ENCODE measurements at places on chromosomes 5 and 9.

GRCh38 chr9:101387871-101388506, 3.2 kb upstream of the BAAT start:
- peak; percentile 16 for DNase-seq

DNA sequence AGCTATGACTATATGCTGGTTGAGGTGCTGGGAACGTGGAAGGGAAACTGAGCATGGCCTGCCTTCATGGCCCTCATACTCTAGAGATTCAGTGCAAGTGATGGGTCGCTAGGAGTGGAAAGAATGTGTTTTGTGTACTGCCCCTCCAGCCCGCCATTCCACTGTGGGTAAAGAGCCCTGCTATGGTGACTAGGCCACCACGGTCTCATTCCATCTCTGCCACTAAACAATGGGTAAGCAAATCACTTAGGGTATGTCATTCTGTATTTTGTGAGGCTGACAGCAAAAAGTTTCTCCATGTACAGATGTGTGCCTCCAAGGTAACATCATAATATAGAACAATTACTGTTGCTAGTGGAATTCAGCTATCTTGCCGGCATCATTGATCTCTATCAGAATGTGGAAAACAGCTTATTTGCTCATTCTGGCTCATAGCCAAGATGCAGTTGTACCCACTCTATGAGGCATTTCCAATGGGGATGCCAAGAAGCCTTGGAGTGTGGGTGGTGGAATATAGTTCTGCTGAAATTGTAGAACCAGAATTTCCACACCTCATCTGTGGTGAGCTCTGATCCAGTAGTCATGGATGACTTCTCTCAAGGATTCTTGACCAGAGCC, 12.5 kb downstream of the SMARCA2 start:
- no peak for DNase-seq

DNA sequence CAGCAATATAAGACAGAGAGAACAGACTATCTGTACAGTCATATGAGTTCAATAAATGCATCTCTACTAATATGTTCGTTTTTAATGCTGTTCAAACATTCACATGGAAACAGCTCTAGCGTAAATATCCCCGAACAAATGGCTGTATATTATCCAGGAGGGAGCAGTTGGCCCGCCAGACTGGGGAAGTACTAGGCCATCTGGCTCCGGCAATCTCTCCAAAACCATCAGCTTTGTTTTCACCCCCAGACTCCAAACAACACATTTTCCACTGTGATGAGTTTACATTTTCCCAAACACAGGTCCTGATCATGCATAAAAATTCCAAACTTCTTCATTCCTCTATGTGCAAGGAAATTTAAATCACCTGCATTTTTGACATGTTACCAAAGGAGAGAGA, 8.7 kb downstream of the EBF1 start:
- no peak for DNase-seq

GRCh38 chr5:157026789-157027424, 32.0 kb downstream of the HAVCR1 start:
- DNase-seq, result no peak

GRCh38 chr5:173962436-173962972, 26.5 kb upstream of the C5orf47 start:
- DNase-seq, result no peak

- no peak for DNase-seq
These were observed 15.4 kb downstream of the ROR2 start for GRCh38 chr9:91934654-91935053.

DNA sequence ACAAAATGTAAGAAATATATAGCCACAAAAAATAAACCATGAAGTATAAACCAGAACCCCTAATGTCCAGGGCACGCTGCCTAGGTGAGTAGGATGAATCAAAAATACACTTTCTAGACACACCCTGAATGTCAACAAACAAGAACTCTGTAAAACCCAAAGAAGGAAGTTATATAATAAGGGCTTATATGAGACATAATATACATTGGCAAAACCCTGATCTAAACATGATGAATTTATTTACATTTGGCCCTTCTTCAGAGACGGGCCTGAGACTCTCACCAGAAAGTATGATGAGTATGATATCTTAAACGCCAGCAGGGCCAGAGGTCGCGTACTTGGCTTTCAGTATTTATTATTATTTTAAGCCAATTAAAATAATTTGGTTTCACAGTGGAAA, 125.1 kb upstream of the FST start:
- no peak for DNase-seq

DNA sequence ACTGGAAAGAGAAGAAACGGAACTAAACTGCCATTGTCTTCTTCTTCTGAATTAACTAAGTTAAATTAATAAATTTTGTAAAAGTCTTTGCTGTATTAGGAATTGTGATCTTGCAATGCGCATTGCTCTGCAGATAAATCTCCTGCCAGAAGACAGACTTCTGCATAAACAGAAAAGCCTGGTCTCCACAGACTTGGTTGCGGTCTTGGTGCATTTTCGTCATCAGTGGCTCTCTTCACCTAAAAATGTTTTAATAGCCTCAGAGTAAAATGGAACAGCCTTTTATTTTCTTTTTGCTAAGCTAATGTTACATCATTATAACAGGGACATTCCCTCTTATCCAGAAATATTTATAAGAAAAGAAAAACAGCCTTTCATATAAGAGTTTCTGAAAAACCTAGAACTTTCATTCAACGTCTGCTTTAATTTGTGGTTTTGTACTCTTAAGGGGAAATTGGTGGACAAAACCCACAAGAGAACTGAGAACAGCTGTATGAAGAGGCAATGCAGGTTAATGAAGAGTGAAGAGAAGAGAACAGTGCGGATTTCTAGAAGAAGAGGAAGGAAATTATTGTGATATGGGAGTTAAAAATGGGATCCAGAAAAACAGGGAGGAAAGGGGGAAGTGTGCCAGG, 10.1 kb downstream of the IFNA5 start:
- no peak for DNase-seq

- DNase-seq, result no peak
These were observed 215.2 kb upstream of the ELAVL2 start for GRCh38 chr9:24041160-24041690.

DNA sequence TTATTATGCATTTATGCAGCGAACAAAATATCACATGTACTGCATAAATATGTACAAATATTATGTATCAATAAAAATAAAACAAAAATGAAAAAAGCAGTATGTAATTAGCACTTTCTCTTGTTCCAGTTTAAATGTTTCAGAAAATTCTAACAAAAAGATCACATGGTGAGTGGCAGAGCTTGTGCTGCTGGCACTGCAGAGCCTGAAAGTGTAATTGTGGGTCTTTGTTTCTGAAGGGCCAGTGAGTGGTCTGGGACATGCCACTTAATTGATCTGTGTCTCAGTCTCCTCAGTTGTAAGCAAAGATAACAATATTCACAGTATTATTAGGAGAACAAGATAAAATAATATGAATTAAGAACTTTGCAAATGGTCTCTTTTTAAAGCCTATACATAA, 39.5 kb upstream of the RAI14 start:
- no peak for DNase-seq

DNA sequence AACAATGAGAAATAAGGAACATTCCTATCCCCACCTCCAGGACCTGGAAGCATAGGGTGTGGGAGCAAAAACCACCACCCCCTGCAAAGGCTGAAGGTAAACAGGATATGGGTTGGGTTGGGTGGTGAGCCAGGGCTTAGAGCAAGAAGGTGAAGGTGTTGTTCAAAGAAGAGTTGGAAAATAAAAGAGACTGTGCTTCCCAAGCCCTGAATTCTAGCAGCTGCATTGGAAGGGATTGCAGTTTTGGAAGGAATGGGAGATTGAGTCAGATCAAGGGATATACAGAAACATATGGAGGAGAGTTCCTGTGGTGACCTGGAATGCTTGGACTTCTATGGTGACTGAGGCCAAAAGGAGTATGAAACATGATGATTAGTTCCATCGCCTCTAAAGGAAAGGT, 24.7 kb upstream of the MTAP start:
- no peak for DNase-seq

GRCh38 chr5:122785294-122785693, 10.4 kb downstream of the SNX2 start:
- no peak for DNase-seq

- DNase-seq, result no peak
These were observed 29.0 kb upstream of the C9orf72 start for GRCh38 chr9:27602142-27602861.

DNA sequence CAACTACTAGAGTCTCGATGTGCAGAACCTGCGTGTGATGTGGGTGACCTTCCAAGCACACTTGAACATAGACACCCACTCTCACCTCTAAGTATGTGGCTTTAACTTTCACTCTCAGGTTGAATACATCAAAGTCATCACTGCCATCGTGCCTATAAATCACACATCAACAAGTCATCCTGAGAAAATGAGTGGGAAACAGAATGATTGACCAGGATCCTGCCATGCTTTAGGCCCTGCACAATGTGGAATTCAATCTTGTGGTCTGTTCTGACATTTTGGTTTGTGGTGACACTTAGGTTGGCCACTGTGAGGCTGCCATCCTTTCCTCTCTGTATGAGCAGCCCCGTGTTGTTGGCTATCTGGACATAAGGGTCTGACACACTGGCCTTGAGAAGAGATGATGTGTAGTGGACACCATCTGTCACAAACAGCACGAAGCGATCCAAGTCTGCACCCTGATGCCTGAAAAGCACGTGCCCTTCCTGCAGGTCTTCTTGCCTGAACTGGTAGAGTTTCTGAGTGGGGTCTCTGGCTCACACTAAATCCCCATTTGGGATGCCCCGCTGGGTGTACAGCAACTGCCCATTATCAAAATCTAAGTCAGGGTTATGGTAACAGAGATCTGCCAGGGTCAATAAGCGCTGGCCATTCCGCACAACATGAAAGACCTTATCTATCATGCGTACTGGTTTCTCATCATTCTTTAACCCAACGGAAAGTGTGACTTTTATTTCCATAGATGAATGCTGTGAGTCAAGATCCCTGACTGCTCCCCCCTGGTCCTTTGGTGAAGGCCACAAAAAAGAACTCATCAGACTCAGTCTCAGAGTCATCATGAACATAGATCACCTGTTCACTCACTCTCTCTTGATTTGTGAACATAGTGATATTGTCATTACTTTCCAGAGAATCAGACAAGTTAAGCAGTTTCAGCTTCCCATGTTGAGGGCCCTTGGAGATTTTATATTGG, 116.6 kb downstream of the ESM1 start:
- no peak for DNase-seq

DNA sequence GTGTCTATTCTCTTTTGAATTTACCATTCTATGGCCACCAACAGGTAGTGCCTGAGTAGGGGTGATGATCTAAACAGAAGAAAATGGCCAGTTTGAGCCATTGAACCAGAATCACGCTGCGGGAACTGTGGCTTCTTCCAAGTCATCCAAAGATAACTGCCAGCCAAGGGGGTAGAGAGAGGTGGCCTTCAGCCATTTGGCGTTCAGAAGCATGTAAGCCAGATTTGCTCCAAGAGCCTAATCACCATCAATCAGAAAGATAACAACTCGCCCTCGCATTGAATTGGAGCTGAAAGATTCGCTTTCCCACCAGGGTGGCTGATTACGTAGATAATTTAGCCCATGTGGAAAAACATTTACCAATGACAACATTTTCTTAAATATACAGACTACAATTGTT, 1302.7 kb upstream of the DMAC1 start:
- no peak for DNase-seq

DNA sequence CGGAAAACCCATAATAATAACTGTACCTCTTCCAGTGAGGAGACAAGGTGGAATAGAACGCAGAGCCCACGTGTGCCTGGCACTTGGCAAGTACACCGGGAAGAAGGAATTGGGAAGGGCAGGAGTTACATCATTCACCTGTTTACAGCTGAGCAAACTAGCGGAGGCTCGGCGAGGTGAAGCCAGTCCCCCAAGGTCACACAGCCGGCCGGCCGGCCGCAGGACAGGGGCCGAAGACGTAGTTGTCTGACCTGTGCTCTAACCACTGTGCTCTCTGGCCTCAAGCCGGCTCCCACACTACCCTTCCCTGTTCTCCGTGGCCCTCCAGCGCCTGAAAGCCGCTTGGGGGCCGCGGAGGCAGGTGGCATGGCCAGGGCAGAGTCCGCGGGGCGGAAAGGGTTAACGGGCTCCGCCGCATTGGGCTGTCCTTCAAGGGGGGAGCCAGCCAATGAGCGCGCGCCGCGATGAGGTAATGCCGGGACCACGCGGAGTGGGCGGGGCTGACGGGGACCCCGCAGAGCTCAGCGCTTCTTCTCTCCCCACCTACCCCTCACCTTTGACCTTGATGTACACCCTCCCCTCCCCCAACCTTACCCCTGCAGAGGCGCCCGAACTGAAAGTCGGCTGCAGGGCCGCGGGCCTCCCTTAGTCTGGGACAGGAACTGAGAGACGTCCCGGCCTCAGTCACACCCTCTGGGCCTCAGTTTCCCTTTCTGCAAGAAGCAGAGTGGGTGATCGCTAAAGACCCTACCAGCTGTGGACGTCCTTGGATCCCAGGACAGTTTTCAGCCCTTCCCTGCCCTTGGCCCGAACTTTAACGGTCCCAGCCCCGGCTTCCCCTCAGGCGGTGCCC, 125.1 kb downstream of the C9orf50 start:
- no peak for DNase-seq

- DNase-seq, result no peak
These were observed 156.5 kb downstream of the PAPPA start for GRCh38 chr9:116309900-116310611.

DNA sequence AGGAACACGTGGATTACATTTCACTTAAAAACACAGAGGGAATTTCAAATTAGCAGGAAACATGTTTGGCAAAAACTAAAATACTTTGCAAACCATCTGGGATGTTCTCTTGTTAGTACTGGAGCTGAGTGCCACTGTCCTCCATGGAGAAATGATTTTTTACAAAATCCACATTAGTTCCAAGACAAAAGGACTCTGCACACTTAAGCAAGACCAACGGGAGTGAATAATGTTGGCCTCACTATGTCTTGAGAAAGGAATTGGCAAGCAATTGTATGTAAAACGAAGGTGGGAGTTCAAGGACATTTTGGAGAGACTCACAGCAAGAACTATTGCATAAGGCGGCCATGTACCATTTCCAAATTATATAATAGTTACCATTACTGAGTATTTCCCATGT, 547.5 kb downstream of the EBF1 start:
- no peak for DNase-seq

GRCh38 chr9:89892920-89893319, 288.1 kb downstream of the GADD45G start:
- DNase-seq, result no peak

- no peak for DNase-seq
These were observed 71.9 kb downstream of the CDK5RAP2 start for GRCh38 chr9:120507936-120508510.

GRCh38 chr5:133421394-133421793, 190.9 kb downstream of the FSTL4 start:
- DNase-seq, result no peak

GRCh38 chr5:15160091-15160490, 288.5 kb upstream of the ANKH start:
- DNase-seq, result no peak

Data from kidney epithelial cell (primary cell).